Cardiac fibroblast (primary cell): ENCODE measurements at places on chromosomes 5 and 9.

- no peak for DNase-seq
These were observed 5.8 kb downstream of the SH3RF2 start for GRCh38 chr5:145942201-145942600.

DNA sequence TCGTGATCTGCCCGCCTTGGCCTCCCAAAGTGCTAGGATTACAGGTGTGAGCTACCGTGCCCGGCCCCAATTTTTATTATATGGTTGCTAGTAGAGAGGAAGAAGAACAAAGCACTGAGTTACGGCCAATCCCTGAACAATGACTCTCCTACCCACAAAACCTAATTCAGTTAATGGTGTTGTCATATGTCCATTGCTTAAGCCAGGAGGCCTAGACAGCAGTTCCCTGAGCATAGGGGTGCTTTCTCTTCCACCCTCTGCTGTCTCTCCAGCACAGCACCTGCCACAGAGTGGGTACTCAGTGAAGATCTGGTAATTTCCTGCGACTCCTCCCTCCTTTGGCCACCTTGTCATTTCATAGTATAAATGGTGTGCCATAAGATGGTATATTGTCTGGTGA lies 21.4 kb upstream of the LTC4S start:
- DNase-seq, result no peak

- DNase-seq, result peak; percentile 43
These were observed 754 bp downstream of the DCAF12 start for GRCh38 chr9:34125681-34126206.

DNA sequence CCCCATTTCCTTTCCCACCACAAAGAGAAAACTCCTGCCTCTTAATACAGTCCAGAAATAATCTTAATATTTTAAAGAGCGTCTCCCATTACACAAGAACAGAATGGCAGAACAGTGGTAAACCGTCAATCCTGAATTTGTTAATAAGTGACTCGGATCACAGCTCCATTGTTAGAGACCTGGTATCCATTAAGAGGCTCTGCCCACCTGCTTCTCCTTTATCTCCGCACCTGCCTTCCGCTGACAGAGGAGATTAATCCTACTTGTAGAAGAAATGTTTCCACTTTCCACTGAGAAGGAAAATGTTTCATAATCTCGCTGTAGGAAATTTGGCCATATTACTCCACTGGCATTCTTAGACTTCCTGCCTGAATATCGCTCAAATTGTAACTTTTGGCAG lies 1493.2 kb downstream of the MAT2B start:
- DNase-seq, result no peak

GRCh38 chr9:22623236-22623635 lies 176.6 kb downstream of the DMRTA1 start:
- no peak for DNase-seq

GRCh38 chr9:87639949-87640348 lies 86.0 kb upstream of the CTSL start:
- DNase-seq, result no peak

DNA sequence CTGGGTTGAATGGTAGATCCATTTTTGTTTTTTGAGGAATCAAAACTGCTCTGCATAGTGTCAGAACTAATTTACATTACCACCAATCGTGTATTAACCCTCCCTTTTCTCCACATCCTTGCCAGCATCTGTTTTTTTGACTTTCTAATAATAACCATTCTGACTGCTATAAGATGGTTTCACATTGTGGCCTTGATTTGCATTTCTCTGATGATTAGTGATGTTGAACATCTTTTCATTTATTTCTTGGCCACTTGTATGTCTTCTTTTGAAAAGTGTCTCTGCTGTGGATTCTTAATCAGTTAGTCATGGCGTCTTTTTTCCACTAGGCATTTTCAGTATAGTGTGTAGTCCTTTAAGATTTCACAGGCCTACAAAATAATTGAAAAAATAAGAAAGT lies 2144.3 kb upstream of the C9orf72 start:
- DNase-seq, result no peak
